NCI-H2081 (cell line): ENCODE measurements at places on chromosomes 13 and 19.
A peak's percentile ranks its signal among the peaks of the same experiment; 100 is the strongest.

DNA sequence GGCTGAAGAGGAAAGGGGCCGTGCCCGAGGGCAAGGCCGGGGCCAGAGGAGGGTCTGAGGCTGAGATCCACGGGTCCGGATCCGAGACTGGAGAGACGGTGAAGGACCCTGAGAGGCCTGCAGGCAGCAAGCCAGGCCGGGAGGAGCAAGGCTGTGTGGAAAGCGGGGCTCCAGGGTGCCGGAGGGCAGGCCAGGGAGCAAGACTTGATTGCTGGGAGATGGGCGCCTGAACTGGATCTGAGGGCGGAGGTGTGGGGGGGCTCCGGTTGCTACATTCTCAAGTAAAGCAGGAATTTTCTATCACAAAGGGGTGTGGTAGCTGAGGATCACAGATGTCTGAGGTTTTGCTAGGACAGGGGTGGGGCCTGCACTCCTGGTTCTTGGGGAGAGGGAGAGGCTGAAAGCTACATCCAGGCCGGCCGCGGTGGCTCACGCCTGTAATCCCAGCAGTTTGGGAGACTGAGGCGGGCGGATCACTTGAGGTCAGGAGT lies 3.8 kb downstream of the MAMSTR start:
- DNase-seq, result no peak

DNA sequence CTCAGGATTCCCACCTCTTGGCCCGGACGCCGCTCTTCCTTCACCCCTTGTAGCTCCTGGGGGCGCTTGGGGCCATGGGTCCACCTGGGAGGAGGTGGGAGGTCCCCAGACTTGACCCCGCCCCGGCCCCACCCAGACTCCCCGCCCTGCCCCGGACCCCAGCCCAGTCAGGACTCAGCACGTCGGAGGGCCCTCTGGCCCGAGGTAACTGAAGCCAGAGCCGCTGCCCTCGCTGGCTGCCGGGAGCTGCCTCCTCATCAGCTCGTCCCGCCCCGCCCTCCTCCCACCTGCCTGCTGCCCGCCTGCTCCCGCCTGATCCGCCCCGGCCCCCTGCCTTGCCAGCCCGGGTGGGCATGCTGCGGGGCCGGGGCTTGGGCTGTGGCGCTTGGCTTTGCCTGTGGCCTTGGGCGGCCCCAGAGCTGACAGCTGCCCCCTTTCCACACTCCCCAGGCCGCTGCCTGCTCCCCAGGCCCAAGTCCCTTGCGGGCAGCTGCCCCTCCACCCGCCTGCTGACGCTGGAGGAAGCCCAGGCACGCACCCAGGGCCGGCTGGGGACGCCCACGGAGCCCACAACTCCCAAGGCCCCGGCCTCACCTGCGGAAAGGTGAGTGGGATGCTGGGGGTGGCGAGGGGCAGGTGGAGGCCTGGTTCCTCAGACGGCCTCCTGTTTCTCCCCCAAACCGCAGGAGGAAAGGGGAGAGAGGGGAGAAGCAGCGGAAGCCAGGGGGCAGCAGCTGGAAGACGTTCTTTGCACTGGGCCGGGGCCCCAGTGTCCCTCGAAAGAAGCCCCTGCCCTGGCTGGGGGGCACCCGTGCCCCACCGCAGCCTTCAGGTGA lies 9.4 kb downstream of the ARHGAP33 start:
- DNase-seq, result no peak

DNA sequence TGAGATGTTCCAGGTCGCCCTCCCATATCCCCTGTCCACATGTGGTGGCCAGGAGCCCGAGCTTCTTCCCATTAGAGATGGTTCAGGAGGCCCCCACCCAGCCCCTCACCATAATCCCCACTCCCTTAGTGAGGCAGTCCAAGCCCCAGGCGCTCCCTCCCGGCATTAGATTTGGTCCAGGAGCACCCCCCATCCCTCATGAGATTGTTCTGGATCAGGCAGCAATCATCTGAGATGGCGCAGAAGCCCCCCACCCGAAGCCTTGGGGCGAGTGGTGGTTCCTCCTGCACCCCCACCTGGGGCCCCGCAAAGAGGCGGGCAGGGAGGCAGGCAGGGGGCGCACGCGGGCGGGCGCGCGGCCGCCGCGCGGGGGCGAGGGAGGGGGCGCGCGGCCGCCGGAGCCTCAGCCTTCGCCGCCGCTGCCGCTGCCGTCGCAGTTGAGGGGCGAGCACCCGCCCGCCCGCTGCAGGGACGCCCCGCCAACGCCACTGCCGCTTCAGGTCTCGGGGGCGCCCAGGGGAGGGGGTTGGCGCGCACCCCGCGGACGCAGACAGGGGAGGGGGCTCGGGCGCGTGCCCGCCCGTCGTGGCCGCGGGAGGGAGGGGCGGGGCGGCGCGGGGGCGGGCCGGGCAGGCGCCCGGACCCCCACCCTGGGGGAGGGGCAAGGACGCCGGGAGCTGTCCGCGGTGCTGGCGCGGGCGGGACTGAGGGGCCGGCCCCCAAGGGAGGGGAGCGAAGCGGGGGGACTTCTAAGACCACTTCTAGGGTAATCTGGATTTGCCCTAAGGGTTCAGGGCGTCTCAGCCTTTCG lies 46.4 kb upstream of the SHKBP1 start:
- DNase-seq, result peak; percentile 50

GRCh38 chr13:36431204-36432105 lies 840 bp upstream of the CCNA1 start:
- DNase-seq, result peak; percentile 13

- no peak for DNase-seq
Measured at GRCh38 chr13:33258808-33259193, 26.8 kb downstream of the STARD13 start.

GRCh38 chr13:21608961-21609360 lies 5.0 kb upstream of the MICU2 start:
- DNase-seq, result no peak

DNA sequence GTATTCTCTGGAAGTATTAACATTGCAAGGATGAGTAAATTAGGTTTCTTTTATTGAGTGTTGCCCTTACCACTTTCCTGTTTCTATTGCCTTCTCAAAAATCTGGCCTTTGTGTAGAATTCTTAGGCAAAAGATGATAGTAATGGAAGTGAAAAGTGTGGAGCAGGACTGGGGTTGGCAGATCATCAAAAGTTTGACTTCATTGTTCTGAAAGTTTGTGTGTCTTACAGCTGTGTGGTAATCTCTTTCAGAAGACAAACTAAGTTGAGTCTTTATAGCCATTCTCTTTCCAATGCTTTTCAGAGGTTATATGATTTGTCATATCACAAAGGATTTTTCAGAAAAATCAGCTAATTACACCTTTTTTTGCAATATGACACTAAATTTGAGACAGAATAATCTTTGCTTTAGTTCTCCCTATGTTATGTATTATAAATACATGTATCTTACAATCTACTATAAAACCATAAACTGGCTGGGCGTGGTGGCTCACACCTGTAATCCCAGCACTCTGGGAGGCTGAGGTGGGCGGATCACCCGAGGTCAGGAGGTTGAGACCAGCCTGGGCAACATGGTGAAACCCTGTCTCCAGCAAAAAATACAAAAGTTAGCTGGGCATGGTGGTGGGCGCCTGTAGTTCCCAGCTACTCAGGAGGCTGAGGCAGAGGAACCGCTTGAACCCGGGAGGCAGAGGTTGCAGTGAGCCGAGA lies 8.7 kb upstream of the KCNRG start:
- no peak for DNase-seq

DNA sequence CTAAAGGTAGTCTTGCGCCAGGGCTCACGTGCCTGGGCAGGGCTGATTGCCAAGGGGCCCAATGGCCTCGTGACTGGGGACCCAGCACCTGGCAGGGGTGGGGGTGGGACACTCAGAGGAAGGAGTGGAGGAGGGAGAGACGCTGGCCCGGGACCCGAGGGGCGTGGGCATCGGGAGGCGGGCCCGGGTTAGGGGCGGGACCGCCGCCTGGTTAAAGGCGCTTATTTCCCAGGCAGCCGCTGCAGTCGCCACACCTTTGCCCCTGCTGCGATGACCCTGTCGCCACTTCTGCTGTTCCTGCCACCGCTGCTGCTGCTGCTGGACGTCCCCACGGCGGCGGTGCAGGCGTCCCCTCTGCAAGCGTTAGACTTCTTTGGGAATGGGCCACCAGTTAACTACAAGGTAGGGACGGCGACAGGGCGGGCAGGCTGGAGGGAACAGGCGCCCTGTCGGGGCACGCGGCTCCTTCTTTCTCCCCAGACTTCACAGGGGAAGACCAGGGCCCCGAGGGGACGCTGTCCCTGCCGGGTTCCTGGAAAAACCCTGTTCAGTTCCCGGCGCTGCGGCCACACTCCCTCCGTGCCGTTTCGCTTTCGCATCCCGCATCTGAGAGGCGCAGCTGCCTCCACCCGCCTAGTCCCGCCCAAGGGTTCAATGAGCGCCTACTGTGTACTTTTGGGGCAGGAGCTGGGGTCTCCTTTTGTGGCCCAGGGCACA lies at the start of gene IFI30:
TSS of gene IFI30 (plus strand) at position 242 of the 717 bp plus-strand sequence. CDS start at position 271, 29 bp downstream.
- peak; percentile 88 for DNase-seq

DNA sequence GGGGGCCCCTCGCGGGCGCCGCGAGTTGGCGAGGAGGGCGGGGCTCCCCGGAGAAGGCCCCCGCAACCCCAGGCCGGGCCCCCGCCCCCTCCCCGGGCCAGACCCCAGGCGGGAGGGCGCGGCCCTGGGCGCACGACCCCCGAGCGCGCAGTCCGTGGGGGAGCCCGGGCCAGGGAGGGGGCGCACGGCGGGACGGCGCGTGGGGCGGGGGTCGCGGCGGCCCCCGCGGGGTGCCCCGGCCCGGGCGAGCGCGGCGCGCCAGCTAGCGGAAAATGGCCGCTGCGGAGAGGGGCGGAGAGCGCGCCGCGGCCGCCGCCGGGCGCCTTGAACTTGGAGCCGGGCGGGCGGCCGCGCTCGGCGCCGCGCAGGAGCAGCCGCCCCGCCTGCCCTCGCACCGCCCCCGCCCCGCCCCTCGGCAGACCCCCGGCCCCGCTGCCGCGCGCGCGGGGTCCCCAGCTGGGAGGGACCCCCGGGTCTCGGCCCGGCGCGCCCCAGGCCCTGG lies 6.4 kb upstream of the NFIC start:
- DNase-seq, result no peak

DNA sequence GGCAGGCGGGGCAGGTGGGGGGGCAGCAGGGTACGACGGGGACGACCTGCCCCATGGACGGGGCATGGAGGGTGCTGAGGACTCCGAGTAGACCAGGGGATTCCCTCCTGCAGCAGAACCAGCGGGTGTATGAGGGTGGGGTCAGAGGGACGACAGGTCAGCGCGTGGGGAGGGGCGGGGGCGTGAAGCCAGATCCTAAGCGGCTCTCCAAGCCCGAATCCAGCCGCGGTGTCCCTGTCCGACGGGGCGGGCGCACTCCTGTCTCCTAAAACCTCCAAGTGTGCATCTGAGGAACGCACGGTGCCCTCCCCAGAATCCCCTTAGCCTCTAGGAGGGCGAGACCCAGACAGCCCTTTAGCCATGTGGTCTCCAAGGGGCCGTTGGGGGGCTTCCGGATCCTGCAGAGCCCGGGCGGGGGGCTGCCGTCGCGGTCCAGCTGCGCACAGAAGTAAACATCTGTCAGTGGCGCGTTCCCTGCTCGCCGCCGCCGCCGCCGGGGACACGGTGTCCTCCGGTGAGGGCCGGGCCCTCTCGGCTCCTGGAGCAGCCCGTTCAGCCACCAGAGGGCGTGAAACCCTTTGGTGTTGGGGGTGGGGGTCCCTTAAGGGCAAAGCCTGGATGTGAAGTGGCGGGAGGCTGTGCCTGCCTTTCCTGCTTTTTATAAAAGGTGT lies 730 bp downstream of the NRTN start:
- DNase-seq, result peak; percentile 76

GRCh38 chr19:51168564-51169282 lies 26.6 kb downstream of the SIGLEC7 start:
- no peak for DNase-seq

GRCh38 chr13:98688373-98688772 lies 64.1 kb downstream of the SLC15A1 start:
- no peak for DNase-seq

DNA sequence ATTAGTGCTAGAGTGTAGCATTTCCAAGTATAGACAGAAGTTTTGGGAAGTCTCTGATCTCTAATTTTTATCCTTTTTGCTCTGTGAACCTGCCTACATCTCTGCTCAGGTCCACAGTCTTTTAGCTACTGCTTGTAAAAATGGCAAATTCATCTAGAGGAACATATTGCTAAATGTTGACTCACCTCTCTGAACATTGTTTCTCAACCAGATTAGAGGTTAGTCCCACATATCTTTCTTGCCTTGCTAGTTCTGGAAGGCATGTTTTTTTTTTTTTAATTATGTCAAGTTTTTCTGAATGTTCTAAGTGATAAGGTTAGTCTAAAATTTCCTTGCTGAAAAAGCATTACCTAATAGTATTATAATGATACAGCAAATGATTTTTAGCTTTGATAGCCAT lies 2889.6 kb upstream of the PCDH20 start:
- DNase-seq, result no peak

DNA sequence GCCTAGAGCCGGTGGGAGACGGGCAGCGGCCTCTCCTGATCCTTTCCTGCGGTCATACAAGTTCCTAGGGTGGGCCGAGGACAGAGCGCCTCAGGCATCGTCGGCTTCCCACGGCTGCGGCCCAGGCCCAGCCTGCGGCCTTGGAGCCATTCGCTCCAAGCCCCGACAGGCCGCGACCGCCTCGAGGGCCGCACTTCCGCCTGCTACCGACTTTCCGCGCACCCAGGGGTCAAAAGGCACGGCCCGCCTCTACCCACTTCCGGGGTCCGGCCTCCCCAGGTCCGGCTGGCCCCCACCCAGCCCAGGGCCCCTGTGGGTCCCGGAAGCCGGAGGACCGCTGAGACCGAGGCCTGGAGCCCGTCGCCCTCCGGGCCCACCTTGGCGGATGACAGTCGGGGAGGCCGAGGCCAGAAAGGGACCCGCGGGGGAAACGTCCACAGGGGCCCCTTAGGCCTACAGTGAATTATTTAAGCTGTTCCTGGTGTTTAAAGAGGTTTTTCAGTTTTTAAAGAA lies 16.2 kb downstream of the ZIC2 start:
- DNase-seq, result peak; percentile 49

DNA sequence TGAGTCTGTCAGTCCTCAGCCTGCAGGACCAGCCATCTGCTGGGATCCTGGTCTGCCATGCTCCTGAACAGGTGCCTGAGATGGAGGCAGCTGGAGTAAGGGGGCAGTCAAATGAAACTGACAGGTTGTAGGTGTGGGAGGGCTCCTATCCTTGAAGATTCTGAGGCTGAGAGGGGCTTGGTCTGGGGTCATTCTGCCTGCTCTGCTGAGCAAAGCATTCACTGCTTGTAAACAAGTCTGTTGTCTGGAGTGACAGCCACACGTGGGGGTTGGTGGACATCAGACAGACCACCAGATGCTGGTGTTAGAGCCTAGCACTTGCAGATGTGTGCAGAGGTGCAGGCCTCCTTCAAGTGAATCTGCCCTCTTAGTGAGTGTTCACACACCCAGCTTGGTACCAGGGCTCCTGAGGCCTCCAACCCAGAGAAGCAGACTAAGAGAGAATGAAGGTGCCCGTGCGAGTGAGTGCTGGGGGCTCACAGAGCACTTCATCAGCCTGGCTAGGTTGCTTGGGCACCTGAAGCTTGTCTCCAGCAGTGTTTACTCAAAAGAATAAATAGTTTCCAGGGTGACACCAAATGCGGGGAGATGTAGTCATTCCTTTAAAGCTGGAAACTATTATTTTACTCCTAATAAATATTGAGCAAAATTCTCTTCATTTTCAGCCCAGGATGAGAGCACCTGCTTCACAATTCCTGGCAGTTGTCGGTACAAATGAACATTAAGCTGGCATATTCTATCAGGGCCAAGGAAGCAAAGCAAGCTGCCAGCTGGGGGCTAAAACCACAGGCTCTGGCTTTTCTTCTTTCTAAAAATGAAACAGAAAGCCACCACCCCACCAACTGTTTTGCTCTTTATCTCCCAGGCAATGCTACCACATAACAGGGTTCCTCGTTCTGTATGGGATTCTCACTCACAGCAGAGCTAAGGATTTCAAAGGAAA lies 82.3 kb downstream of the RNASEH2B start:
- DNase-seq, result peak; percentile 41
